ENCODE measurements at places on chromosomes 7 and 10.

- DNase-seq: peak; percentile 54
Measured at GRCh38 chr10:121926671-121927317, 1.0 kb downstream of the ATE1 start.

- DNase-seq: no peak
Measured at GRCh38 chr7:97680622-97681021, 51.3 kb upstream of the TAC1 start.

DNA sequence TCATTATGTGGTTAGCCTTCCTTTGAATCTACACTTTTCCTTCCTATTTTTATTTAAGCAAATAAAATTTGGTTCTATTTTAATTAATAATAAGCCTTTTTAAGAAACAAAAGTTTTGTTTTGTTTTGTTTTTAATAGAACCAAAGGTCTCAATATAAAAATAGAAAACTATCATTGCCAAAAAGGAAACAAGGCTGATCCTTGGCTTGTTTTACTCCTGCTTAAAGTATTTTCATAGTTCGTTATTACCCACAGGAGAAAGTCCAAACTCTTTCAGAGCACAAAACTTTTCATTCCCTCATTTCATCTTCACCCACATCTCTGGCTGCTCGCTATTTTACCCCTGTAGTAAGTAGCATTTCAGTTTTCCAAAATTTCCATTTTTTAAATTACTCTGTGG is 374.8 kb downstream of the SEMA3D start:
- DNase-seq: no peak

DNA sequence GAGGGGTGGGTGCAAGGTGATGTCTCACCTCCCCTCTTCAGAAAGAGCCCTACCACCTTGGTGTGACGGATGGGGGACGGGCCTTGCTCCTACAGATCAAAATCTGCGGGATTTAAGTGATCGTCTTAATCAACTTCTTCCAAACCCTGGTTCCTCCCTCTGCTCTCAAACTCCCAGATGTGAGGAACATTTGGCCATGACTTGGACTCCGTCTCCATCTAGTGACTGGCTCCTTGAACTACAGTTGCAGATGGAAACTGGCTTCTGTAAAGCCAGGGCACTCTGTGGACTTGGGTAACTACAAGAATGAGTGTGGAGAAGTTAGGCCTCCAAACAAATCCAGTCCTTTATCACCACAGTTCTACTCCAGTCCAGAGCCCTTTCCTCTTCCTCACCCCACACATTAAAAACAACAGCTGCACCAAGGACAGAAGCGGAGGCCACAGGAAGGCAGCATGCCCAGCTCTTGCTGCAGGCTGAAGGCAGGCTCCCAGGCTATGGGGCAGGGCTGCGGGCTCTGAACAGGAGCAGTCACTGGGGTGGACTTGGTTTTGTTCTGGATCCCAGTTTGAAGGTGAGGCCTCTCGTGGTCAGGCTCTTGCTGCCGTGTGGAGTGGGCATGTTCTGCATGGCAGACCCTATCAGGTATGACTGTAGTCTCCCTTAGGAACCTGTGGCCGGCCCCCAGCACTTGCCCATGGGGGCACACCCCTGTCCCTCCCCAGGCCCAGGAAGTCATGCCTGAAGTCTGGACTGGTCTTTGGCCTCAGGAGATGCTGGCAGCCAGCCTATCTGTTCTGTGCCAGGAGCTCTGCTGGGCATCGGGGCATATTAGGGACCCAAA is 79.4 kb downstream of the VWC2 start:
- peak; percentile 88 for DNase-seq

DNA sequence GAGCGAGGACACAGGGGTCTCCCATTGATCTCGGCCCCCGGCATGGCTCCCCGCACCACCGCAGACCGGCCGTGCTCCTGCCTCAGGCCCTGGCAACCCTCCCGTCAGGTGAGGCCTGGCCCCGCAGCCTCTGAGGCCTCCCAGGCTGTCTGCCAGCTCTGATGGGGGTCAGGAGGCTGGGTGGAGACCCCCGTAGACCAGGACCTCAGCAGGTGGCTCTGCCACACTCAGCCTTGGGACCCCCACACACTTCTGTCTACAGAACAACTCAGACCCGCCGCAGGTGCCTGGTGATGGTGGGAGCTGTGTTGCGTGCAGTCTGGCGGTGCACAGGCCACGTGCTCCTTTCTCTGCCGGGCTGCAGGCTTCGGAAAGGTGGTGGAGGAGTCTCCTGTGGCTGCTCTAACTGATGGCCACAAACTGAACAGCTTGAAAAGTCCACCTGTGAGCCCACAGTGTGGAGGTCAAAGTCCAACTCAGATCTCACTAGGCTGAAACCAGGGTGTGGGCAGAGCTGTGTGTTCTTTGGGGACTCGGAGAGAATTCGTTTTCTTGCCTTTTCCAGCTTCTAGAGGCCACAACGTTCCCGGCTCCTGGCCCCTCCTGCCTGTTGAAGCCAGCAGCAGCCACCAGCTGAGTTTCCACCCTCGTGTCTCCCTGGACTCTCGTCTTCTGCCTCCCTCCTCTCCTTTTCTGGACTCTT is 62.5 kb downstream of the PWWP2B start:
- no peak for DNase-seq

DNA sequence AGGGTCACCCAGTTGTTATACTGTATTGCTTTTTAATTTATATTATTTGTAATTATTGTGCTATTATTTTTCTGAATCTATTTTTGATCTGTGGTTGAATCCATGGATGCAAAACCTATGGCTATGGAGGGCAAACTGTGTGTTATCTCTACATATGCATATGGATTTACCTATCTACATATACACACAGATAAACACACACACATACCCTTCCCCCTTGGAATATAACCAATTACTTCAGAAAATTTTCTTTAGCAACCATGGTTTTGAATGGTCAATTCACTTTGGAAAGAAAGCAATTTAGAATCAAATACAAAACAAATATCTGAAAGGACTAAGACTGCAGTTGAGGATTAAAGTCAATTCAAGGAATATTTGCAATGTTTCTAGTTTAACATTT is 39.1 kb downstream of the MTPN start:
- no peak for DNase-seq

DNA sequence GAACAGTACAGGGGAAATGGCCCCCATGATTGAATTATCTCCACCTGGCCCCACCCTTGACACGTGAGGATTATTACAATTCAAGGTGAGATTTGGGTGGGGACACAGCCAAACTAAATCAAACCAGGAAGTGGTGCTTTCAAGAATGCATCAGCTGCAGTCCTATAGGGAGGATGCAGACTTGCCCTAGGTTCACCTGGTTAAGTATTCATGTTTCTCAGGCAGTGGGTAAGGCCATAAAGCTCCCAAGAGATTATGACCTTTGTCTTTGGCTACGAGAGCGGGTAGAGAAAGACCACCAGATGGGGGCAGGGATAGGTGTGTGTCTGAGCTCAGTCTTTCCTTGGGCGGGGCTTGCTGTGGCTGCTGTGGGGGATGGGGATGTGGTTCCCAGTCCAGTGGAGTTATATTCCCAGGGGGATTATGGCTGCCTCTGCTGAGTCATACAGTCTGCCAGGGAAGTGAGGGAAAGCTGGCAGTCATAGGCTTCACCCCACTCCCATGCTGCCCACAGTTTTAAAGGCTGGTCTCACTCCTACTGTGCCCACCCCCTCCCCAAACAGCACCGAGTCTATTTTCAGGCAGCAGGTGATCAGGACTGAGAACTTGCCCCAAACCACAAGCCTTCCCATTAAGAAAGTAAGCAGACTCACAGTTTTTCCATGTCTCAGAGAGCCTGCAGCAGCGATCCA is 8.4 kb upstream of the R3HCC1L start:
- no peak for DNase-seq

DNA sequence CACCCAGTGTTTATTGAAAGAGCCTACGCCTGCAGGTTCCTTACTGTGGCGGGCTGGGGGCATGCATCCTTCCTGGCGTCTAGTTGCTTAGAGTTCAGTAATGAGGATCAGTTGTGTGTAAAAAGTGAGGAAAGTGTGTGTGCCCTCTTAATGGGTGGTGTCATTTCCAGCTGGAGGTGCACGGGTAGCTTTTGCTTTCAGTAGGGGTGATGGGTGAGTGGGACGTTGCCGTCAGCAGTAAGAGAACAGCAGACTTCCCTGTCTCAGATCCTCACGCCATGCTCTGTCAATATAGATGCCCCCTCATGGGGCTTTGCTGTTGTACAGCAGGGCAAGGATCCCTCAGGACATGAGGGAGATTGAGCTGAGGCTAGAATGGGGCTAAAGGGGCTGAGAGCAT is 352.6 kb upstream of the GALNT17 start:
- no peak for DNase-seq

GRCh38 chr10:28587270-28587969 is 54.5 kb downstream of the WAC start:
- no peak for DNase-seq

DNA sequence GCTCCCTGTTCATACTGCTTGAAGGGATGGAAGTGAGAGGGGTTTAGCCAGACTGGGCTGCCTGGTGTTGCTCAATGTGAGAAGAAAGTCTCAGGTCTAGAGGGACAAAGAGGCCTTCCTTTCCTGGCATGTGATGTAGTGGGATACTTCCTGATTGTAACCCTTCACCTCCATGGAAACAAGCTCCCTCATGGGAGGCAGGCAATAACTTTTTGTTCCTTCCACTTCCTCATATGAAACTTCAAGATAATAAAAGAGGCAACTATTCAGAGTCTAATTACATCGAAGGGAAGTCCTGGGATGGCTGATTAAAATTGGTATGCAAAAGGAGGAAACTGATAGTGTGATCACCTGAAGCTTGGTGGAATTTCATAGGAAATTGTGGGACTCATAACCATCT is 84.1 kb upstream of the ETV1 start:
- no peak for DNase-seq

DNA sequence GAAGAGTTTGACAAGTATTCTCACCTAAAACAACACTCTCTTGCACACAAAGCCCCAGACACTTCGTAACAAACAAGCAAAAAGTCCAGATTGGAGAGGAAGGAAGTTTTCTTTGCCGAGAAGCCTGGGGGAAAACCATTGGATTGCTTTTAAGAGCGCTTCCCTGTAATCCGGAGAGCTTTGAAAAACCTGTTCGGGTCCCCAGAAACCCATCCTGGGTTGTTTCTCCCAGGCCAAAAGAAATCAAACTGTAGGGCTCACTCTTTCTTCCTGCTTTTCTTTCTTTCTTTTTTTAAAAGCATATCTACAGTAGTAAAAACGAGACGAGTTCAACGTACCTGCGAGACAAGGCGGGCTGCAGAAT is 655 bp downstream of the SP8 start:
- no peak for DNase-seq

GRCh38 chr7:26368542-26368941 is 76.9 kb downstream of the SNX10 start:
- DNase-seq: peak; percentile 65

DNA sequence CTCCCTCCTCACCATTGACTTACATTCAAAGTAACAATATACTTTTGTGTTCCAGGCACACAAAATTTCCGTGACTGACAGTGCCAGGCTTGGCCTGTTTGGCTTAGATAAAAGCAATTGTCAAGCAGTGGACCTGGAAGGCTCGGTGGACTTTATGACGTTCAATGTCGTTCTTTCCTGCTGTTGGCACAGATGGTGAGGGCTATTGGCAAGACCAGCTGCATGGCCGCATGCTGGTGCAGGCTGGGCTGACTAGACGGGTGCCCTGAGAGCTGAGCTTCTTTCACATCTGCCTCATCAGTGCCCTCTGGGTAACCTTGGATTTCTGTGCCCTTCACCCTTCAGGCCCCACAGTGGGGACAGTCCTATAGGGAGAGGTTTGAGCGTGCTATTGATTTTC is 45.2 kb downstream of the WIPF3 start:
- no peak for DNase-seq

- DNase-seq: peak; percentile 20
Measured at GRCh38 chr10:73653701-73654100, 2.1 kb downstream of the SYNPO2L start.

Data from G401 (cell line).